Cortex of kidney (tissue), 1 donor: ENCODE measurements at places on chromosomes 7 and 10.

GRCh38 chr10:18594574-18595156, 56.7 kb downstream of the NSUN6 start:
- DNase-seq, result no peak

- DNase-seq, result peak; percentile 7
Observed at GRCh38 chr10:73998929-73999691, 1.2 kb downstream of the VCL start.

DNA sequence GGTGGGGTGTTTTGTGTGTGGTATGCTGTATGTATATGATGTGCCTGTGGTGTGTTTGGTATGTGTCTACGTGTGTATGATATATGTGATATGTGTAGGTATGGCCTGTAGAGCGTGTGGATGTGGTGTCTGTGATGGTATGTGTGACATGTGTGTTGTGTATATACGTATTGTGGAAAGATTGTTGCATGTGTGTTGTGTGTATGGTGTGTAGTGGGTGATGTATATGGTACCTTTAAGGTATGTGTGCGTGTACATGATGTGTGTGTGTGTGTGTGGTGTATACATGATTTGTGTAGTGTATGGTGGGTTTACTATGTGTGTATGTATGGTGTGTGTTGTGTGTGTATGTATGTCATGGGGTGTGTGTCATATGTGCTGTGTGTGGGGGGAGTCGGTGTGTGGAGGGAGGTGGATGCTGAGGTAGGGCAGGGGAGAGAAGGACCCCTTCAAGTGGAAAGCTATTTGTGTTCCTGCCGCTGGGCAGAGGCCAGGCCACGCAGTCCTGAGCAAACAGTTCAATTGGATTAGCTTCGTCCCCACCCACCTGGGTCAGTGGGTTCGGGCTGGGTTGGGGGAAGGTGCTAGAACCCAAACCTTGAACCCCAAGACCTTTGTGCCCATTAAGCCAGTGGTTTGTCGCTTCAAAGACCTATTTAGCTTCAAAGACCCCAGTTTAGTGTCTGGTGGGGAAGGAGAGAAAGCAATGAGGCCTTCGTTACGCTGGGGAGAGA, 1.9 kb upstream of the TRPV6 start:
- DNase-seq, result no peak

DNA sequence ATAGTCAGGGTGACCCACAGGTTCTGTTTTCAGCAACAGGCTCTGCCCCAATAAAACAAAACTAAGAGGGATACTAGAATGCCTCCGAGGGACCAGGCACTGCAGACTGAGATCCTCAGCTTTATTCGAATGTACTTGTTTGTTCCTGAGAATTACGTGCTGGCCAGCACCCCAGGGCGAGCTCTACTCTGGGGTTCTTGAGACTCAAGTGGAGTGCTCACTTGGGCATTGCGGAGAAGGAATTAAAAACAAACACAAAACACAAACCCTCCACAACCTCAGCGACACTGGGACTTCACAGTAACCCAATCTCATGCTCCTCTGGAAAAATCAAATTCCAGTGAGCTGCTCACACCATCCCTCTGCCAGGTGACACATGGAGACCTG, 250.7 kb downstream of the TNS3 start:
- DNase-seq, result no peak

- DNase-seq, result no peak
Observed at GRCh38 chr10:6062101-6062771, at the start of gene IL2RA. Gene IL2RA, minus strand, starts transcription at chr10:6062367. Its CDS starts 216 bp downstream, at chr10:6062151.

- DNase-seq, result no peak
Observed at GRCh38 chr7:5420881-5421713, 2.5 kb downstream of the TNRC18 start.

DNA sequence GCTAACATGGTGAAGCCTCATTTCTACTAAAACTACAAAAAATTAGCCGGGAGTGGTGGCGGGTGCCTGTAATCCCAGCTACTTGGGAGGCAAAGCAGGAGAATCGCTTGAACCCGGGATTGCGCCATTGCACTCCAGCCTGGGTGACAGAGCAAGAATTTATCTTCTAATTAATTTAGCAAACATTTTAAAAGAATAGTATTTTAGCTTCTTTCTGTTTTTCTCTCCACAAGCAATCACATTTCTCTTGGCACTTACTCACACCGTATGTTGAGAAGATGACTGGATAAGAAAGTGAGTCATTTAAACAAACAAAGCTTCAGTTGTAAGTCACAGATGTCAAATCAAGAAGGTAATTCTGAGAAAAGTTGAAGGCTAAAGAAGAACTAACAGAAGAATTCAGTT, 264.0 kb downstream of the ARL4A start:
- no peak for DNase-seq

GRCh38 chr7:150947761-150948651, 30.1 kb downstream of the KCNH2 start:
- DNase-seq, result no peak

- no peak for DNase-seq
Observed at GRCh38 chr7:95861041-95861440, 88.7 kb downstream of the DYNC1I1 start.

DNA sequence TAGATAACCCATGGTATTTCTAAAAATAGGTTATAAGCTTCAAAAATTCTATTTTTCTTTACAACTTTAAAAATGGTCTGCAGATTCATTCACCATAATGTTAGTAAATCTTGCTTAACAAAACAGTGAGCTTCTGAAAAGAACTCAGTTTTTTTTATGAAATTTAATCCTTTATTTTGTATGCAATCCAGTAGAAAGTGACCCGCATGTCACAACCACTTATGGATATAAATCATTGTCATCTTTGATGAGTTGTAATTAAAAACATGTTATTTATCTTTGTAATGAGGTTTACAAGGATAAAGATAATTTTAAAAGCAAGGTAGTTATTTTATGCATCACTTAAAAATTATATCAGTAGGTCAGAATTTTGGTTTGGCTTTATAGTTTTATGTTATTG, 173.5 kb upstream of the SEMA3A start:
- DNase-seq, result no peak
